Activated CD4-positive, alpha-beta memory T cell treated with anti-CD3 and anti-CD28 coated beads, Interleukin-2, amount 10 ng/mL, durations not matched to agents 7 days and 5 days (primary cell): ENCODE measurements at places on chromosomes 2 and 18. TPM values are rescaled to one million over a fixed set of nuclear protein-coding genes. Genes with fewer than 3 reads are reported as not detected.
A peak's percentile ranks its signal among the peaks of the same experiment; 100 is the strongest.

VPS54 gene
- 19.2 TPM for total RNA-seq

AGXT gene
- total RNA-seq = not detected

MLPH gene
- not detected for total RNA-seq

AQP12A gene
- total RNA-seq = not detected

MATN3 gene
- total RNA-seq = not detected

CRYGC gene
- total RNA-seq = not detected

FOXI3 gene
- not detected for total RNA-seq

GNAL gene
- total RNA-seq = 0.25 TPM

FTCDNL1 gene
- 1.3 TPM for total RNA-seq

INPP5D gene
- total RNA-seq = 163 TPM

LYPD1 gene
- not detected for total RNA-seq

ACP1 gene
- total RNA-seq = 89.2 TPM

CNGA3 gene
- total RNA-seq = not detected

DNA sequence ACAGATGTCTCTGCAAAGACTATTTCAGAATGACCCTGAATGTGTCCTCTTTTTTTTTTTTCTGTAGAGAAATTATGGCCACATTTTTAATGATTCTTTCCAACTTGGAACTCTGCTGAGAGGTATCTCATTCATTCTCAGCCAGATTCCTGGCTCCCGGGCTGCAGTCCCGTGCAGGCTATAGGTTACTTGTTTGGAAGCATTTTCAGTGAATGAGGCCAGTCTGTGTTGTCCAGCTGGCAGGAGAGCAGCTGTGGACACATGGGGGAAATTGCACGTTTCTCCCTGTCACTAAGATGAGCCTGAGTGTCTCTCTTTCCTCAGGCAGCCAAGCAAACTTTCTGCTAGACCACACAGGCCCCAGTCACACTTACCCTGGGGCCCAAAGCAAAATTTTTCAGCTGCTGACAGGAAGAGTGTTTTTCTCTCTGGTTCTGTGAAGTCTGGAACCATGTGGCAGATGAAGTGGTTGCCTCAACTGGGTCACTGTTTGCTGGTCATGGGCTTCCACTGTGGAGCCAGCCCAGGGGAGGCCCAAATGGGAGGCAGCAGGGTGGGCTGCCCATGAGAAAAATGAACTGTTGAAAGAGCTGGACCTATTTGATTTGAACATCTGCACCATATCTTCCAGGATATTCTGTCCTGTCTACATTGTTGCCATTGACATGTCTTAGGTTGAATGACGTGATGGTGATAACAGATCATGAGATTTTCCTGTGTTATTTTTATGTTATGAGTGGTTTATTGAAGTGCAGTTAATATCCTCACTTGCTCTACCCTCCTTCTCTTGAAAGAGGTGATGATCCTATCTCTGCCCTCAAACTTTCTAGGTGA is 431.2 kb downstream of the LPIN1 start:
- peak; percentile 45 for DNase-seq

DNA sequence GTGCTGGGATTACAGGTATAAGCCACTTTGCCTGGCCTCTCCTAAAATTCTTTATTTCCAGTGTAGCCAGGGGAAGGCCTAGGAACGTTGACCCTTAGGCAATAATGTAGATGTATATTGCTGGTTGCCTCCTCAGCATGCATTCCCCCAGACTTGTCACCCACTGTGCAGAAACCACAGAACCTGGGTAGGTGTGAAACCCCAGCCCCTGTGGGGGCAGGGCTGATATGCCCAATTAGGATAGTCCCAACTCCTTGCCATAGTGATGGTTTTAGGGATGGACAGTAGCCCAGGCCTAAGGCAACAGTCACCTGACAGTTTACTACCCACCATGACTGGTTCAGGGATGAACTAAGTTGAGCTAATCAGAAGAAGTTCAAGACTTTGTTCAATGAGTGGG is 57.7 kb downstream of the TMEM247 start:
- DNase-seq = no peak

DNA sequence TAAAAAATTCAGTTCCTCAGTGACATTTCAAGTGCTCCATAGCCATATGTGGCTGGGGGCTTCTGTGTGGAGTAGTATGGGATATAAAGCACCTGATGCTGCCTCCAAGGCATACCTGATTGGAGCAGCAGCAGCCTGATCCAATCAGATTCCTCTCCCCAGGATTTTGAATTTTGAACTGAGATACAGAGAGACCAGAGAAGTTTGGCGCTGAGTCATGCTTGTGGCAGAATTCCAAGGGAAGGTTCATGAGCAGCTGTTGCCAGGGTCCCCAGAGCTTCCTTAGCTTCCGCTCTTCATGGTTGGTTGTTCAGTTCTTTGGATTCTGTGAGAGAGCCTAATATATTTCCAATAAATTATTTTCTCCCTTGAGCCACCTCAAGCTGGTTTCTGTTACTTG is 29.0 kb upstream of the CFAP36 start:
- DNase-seq = no peak

- no peak for DNase-seq
Observed at GRCh38 chr2:152243761-152244640, 68.4 kb upstream of the STAM2 start.

DNA sequence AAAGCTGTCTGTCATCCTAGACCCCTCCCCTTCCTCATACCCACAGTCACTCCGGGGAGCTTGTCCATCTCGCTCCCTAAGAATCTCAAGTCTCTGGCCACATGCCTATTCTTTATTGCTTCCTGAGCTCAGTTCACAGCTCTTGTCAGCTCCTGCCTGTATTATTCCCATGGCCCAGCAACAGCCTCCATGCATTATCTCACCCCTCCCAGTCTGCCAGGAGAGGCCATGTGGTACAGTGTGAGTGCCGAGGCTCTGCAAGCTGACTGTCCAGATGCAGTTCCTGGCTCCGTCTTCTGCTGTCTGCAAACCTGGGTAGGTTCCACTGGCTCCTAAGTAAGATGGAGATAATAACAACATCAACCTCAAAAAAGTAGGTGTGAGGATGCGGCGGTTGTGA is 79.7 kb downstream of the MRPS9 start:
- DNase-seq = no peak

DNA sequence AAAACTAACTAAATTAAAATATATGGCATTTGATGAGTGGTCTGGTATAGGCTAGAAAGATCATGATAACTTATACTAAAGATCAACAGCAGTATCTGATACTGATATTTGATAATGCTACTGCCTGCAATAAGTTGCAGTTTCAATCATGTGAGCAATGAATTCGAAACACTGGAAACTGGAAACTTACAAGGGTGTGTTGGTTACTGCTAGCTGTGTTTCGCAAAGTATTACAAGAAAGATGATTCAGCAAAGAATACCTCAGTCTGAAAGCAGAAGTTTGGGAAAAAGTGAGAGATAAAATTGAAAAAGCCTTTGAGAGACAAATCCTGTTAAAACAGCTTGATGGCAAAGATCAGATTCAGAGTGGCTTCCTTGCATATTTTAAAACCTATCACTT is 294.5 kb downstream of the CCDC178 start:
- DNase-seq = no peak

- DNase-seq = no peak
Observed at GRCh38 chr2:42567364-42567763, 1.1 kb upstream of the MTA3 start.

DNA sequence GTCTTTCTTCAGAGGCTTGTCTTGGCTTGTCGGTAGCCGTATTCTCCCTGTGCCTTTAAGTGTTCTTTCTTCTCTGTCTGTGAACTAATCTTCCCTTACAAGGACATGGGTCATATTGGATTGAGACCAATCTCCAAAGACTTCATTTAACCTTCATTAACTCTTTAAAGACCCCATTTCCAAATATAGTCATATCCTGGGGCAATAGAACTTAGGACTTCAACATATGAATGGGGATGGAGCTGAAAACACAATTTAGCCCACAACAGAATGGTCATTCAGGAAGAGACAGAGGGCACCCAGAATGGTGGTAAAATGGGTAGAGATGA is 82.1 kb upstream of the TANK start:
- no peak for DNase-seq

GRCh38 chr2:140344838-140345237 is 1564.6 kb upstream of the NXPH2 start:
- DNase-seq = no peak

DNA sequence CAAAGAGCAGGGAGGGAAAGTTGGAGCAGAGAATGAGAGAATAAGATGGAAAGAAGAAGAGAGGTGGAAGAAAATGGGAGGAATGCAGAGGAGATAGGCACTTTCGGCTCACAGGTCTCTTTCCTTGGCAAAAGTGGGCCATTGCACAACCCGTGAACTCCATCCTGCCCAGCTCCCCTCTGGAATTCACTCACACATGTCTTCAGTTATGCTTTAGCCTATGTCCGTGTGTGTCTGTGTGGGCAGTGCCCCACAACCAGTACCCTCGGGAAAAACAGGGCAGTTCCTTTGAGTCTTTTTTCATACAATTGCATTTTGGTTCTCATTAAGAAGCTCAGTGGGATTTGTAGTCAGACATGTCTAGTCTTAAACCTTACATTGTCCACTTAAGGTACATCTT is 34.5 kb downstream of the DTNA start:
- no peak for DNase-seq

- peak; percentile 95 for DNase-seq
Observed at GRCh38 chr2:96537066-96537733, 648 bp downstream of the ARID5A start.

DNA sequence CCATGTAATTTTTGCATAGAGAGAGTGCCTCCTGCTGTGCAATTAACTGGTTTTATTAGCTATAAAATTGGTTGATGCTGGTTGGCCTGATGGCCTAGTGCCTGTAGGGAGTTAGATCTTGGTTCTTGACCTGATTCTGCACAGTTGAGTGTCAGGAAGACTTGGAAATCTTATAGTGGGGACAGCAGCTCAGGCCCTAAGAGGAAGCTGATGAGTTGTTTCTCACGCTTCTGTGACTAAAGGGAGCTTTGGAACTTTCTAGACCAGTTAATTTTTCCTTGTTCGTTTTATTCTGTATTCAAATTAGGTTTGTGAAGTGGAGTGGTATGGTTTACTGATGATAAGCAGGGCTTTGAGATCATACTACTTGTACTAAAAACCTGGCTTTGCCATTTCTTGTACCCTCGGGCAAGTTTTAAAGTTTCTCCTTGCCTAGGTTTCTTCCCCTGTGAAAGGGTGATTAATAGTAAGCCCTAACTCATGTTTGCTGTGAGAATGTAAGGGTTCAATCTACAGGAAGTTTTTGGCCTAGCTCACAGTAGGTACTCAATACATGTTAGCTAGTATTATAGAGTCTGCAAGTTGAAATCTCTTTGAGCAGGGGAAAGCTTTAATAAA is 82.1 kb downstream of the MAP3K20 start:
- DNase-seq = no peak

DNA sequence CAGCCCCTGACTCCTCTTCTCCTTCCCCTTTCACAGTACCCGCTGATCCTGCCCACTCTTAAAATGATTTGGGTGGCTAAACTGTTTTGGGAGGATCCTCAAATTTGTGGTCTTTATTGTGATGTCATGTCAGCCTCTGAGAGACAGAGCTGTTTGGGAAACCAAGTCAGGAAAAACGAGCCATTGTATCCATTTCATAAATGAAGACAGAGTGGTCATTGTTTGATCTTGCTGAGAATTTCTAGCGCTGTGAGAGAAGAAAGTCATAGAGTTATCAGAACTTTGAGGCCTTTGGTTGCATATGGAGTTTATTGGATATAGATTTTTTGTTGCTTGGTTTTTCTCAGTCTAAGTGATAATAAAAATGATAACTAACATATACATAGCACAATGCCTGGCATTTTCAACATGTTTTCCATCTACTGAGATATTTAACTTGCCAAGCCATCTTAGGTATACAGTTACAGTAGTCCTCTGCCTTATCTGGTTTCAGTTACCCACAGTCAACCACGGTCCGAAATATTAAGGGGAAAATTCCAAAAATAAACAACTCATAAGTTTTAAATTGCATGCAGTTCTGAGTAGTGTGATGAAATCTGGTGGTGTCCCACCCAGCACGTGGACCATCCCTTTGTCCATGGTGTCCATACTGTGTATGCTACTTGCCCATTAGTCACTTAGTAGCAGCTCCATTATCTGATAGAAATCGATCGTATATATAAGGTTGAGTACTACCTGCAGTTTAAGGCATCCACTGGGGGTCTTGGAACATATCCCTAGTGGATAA is 105.0 kb upstream of the RASGRP3 start:
- DNase-seq = no peak

DNA sequence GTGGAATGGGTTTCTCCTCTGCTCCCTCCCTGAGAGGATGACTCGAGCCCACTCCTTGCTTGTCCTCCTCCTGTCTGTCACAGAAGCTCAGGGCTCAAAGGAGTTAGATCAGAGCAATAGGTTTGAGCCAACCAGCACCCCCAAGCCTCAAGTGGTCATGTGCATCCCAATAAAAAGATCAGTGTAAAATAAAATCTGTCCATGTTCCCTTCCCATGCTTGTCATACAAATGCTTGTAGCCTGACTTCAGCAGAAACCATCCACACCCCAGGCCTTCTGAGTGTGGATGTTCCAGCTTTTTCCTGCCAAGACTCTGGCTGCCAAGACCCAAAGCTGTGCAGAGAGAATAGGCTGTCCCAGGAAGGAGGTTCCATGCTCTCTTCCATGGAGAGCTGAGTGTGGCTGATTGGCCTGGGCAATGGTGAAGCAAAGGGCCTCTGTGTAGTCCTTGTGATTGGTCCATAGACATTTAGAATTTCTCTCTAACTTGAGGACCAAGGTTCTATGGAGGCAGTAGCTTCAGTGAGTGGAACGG is 67.4 kb downstream of the GYPC start:
- DNase-seq = no peak

GRCh38 chr2:126189527-126189926 is 466.4 kb upstream of the GYPC start:
- no peak for DNase-seq

DNA sequence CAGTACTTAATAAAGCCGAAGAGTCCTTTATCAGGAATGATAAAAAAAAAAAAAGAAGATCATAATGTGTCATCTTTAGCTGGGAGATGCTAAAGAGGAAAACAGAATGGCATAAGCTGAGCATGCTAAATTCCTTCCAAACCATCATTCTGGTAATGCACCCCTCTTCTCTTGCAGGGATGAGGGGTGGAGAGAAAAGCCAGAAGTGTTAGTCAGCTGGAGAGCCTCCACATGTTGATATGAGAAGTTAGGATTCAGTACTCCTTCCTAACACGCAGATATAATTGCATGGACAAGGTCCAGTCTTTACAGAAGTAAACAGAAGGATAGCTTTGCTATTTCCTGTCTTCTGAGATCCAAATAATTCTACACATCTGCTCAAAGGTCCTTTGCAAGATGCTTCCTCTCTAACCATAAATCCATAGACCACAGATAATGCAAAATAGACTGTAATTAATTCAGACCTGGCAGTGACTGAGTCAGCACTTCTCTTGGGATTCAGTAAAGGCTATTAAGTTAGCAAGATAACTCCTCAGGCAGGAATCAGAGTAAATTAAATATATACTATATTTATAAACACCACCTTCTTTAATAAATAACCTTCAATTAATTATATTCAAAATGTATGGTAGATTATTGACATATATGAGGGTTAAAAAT is 930.0 kb upstream of the KLHL29 start:
- no peak for DNase-seq

- no peak for DNase-seq
Observed at GRCh38 chr18:26657631-26658581, 109.6 kb upstream of the KCTD1 start.

- no peak for DNase-seq
Observed at GRCh38 chr2:122966461-122966860, 1058.6 kb upstream of the CNTNAP5 start.
